ENCODE measurements at places on chromosomes 2 and 18. TPM values are rescaled to one million over a fixed set of nuclear protein-coding genes. Genes with fewer than 3 reads are reported as not detected.
A peak's percentile ranks its signal among the peaks of the same experiment; 100 is the strongest.

DNA sequence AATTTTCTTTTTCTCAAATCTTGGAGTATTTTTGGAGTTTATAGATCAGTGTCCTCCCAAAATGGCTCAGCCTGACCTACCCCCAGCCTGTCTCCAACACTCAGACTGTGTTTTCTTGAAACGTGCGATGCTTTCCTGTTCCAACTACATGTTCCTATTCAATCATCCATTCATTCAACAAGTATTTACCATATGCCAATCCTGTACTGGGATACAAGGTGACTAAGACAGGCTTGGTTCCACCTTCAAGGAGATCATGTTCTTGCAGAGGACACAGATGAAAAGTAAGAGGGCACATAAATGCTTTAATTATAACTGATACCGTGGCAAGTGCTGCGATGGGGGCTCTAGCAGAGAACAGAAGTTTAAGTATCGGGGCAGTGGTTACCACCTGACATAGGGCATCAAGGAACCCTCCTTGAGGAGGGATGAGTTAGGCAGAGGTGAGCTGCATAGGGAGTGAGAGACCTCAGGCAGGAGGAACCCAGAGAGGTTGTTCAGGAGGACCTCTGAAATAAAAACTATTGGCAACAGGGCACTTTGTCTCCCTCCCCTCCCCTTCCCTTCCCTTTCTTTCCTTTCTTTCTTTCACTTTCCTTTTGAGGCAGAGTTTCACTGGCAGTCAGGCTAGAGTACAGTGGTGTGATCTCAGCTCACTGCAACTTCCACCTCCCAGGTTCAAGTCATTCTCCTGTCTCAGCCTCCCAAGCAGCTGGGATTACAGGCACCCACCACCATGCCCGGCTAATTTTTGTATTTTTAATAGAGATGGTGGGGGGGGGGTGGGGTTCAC is 469.0 kb downstream of the EPHA4 start:
- H3K27ac ChIP-seq = peak overlapping the region; percentile 36
- H3K36me3 ChIP-seq = no peaks in the 10 kb centered on the region
- H3K4me1 ChIP-seq = peaks cover 16% of the 10 kb centered on the region

DNA sequence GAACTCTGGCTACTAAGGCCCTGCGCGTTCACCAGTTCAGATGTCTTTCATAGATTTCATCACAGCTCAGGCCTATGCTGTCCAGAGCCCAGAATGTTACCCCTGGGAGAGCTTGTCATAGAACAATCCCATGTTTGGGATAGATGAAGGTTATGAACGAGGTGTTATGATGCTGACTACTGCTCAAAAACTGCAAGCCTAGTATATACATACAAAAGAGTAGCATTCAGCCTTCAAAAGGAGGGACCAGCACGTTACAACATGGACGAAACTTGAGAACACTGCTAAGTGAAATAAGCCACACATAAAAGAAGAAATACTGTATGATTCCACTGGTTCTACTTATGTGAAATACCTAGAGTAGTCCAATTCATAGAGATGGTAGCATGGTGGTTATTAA is 401.9 kb downstream of the NBAS start:
- H3K4me1 ChIP-seq = peaks cover 7% of the 10 kb centered on the region
- DNase-seq = no peak
- no peaks in the 10 kb centered on the region for H3K36me3 ChIP-seq
- H3K27ac ChIP-seq = no peak overlapping the region

DNA sequence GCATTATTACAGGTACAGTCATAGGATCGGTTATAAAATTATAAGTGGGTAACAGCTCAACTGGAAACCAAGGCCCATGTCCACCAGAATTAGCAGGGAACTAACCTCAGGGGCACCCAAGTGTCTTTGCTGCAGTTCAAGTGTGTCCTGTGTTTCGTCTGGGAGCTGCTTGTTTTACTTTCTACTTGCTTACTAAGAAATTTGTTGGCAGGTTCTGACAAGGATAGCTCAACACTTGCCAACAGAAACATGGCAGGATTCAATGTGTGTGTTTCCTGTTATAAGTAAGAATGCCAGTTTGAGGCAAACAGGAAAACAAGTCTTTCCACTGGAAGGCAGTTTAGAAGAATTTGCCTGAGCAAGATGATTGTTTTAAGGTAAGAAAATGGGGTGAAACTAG is 104.5 kb downstream of the EPHA4 start:
- H3K27ac ChIP-seq = peak overlapping the region; percentile 75
- H3K36me3 ChIP-seq = no peaks in the 10 kb centered on the region
- DNase-seq = no peak
- no peak overlapping the region for H3K4me3 ChIP-seq
- H3K4me1 ChIP-seq = peaks cover 52% of the 10 kb centered on the region

Gene ICA1L
- 9.7 TPM for total RNA-seq

Gene SERPINB13
- total RNA-seq = not detected

DNA sequence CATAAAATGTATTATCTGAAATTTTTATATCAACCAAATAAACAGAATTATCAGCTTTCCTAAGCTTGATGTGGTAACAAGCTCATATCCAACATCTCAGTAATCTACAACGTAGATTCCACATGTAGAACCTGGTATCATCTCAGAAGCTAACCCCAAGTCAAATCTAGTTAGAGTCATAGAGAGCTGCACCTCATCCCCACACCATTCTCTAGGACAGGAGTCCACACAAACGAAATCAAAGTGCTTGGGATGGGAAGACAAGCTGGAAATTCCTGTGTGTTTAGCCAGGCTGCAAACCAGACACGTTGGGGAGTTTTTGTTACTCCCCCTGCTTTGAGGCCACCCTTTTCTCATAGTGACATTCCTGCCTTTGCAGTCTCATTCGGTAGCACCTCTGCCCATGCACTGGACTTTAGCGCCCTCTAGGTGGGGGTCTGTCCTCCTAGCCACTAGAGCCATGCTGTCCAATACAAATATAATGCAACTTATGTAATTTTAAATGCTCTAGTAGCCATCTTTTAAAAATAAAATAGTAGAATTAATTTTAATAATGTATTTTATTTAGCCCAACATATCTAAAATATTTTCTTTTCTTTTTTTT is 28.1 kb upstream of the SATB2 start:
- H3K4me1 ChIP-seq = no peaks in the 10 kb centered on the region
- no peak overlapping the region for H3K27ac ChIP-seq
- no peak overlapping the region for H3K4me3 ChIP-seq
- H3K36me3 ChIP-seq = no peaks in the 10 kb centered on the region

DNA sequence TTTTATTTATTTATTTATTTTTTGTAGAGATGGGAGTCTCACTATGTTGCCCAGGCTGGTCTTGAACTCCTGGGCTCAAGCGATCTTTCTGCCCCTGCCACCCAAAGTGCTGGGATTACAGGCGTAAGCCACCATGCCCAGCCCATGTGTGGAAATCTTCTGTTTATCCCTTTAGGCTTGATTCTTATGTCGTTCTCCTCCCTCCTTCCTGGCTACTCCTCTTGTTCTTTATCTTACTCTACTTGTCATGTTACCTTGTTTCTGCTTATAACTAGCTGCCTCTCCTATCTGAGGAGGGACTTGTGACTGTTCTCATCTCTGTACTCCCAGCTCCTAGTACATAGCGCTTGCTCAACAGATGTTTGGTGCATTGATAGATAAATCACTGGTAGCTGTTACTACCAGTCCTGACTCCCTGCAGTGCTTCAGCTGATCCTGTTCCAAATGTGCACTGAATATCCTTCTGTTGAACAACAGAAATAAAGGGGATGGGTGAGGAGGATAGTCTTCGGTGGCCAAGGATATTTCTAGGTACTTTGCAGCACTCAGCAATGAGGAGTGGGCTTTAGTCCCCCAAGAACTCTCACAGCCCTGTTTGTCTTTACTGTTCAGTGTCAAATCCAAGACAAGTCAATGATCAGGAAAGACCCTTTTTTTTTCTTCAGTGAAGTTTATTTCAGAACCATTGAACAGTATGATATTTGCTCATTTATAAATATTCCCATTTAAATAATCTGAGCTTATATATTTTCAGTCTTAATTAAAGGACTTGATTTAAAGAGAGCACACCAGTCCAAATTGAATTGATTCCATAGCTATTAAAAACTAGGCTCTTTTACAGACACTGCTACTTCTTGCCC is 7.2 kb downstream of the IL1B start:
- H3K27me3 ChIP-seq = peaks cover 6% of the 10 kb centered on the region
- no peak overlapping the region for H3K4me3 ChIP-seq
- DNase-seq = no peak
- peaks cover 45% of the 10 kb centered on the region for H3K4me1 ChIP-seq
- no peaks in the 10 kb centered on the region for H3K36me3 ChIP-seq

Gene ANO7
- total RNA-seq = 2.8 TPM

DNA sequence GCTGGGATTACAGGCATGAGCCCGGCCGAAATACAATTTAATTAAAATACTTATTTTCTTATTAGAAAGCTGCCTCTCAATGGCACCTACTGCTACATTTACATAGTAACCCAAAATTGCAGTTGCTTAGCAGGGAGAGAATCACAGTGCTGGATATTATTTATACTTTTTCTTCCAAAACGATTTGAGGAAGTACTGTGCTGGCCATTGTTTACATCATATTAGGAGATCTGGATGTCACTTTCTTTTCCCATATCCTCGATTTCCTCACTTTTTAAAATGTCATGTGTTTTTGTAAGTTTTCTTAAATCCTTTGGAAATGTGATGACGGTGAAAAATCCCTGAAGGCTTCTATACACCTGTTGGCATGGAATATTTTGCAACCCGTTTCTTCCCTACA is 3.4 kb upstream of the SP3 start:
- H3K36me3 ChIP-seq = no peaks in the 10 kb centered on the region
- no peak overlapping the region for H3K27ac ChIP-seq
- H3K4me1 ChIP-seq = peaks cover 11% of the 10 kb centered on the region
- no peak overlapping the region for H3K4me3 ChIP-seq
- no peaks in the 10 kb centered on the region for H3K27me3 ChIP-seq

DNA sequence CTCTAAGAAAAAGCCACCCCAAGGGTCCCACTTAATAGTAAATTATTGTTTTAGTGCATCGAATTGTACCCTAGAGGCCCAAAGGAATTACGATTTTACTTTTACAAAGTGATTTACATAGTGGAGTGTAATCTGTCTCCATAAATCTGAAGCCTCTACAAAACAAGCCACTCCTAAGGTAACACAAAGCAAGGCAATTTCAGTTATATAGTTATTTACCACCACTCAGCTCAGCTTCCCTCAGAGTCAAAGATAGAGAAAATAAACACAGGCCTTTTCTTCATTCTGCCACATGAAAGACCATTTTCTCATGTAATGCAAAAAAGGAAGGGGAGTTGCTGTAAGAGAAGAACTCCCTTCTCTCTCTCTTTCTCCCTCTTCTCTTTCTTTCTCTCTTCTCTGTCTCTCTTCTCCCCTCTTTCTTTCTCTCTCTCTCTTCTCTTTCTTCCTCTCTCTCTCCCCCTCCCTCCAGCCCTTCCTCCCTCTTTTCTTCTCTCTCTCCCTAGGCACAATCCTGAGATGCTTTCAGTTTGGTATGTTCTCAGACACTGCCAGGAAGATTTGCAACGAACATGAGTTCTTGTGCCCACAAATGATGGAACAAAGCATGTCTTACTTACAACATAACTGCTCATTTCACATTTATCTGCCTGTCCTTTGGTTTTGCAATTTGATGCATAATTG is 264.5 kb downstream of the BCL2 start:
- no peak for DNase-seq
- H3K27ac ChIP-seq = no peak overlapping the region
- H3K36me3 ChIP-seq = no peaks in the 10 kb centered on the region
- H3K4me3 ChIP-seq = no peak overlapping the region

Gene HES6
- total RNA-seq = 11.3 TPM

All from natural killer cell treated with Interleukin-12 subunit alpha and Interleukin-12 subunit beta and Interleukin-15 and Interleukin-18, amount 100 ng/mL, for 72 hours (primary cell).